Left ventricle myocardium superior (tissue), 1 donor: ENCODE measurements at places on chromosomes 16 and 17. TPM values are rescaled to one million over a fixed set of nuclear protein-coding genes. Genes with fewer than 3 reads are reported as not detected.
A peak's percentile ranks its signal among the peaks of the same experiment; 100 is the strongest.

DNA sequence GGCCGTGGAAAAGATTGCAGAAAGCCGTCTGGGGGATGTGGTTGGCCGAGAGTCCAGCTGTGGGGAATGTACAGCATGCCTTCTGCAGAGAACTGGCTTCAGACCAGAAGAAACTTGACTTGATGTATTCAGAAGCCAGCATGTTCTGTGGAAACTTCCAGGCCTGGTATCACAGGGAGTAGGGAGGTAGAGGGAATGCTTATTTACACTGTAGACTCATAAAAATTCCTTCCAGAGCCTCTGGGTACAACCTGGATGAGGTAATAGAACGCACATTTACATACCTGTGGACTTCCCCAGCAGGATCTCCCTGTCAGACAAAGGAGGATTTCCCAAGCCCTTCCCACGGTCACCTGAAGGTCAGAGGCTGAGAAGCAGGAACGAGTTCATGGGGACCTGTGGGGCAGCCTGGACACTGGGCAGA lies 11.8 kb upstream of the GAS7 start:
- no peak for DNase-seq

DNA sequence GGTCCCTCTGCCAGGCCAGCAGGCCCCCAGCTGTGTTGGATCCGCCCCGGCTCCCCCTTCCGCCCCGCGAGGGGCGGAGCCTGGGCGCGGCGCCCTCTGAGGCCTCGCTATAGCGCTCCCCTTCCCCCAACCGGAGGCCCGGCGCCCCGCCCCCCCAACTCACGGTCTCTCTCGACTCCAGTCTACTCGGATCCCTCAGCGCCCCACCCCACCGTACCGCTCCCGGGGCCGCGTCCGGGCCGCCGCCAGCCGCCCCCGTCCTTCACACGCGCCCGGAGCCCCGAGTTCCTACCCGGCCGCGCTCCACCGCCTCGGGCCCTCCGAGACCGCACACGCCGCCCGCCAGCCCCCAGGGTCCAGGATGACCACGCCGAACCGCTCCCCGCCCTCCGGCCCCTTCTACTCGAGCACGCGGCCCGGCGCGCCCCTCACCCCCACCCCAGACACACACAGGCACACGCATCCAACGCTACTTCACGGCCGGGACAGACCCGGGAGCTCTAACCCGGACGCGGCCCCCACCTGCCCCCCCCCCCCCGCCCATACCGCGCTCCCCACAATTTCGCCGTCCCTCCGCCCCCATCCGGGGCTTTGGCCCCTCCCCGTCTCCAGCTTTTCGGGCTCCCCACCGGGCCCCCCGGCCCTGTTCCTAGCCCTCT lies 1.4 kb downstream of the PHF23 start:
- peak; percentile 90 for DNase-seq

GRCh38 chr17:10380631-10381408 lies 8.0 kb upstream of the MYH13 start:
- DNase-seq: no peak

The CCL13 gene
- 0.82 TPM for total RNA-seq

DNA sequence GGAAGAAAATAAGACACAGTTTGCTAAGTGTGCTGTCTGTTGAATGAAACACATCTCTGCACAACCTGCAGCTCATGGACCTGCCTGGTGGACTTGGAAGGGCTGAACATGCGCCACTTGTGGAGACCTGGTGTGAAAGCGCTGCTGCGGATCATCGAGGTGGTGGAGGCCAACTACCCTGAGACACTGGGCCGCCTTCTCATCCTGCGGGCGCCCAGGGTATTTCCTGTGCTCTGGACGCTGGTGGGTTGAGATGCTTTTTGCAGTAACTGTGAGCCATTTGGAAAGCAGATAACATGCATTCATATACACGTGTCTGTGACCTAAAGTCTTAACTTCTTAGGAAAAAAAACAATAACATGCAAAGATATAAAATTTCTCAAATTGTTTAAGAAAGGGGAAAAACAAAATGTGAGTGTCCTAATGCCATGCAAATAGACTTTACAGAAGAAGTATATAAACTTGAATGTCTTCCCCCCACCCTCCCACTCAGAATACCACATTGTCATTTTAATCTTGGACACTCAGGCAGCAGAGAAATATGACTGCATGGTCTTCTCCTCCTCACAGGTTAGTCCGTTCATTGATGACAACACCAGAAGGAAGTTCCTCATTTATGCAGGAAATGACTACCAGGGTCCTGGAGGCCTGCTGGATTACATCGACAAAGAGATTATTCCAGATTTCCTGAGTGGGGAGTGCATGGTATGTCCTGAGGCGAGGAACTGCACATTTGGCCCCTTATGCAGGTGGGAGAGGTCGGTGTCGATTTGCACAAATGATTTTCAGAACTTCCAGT lies 65.6 kb downstream of the SEC14L1 start:
- DNase-seq: no peak

DNA sequence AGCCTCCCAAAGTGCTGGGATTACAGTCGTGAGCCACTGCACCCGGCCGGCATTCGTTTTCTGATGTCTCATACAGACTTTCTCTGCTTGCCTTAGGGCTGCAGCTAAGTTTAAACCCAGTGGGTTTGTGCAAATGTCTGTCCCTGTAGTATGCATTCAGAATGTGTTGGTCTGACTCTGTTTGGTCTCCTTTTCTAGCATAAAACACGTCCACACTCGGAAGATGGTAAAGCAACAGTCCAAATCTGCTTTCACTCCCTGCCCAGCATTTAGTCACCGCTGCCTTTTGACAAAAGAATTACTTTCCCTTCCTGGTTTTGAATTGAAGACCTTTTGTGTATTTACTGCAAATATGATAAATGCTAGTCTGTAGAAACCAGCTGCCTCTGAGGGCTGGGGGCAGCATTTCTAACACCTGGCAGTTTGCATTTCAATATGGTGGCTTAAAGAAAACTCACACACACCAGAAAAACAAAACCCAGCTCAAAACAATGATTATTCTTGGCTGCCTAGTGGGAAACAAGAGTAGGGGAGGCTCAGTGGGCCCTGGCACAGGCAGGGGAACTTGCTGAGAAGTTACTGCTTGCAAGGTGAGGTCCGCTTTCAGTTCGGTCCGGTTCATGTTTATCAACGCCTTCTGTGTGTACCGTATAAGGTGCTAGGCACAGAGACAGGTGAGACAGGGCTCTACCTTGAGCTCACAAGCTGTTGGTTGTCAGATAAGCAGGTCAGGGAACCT lies 56.9 kb downstream of the MSI2 start:
- no peak for DNase-seq

- DNase-seq: no peak
These were observed 45.9 kb downstream of the CDH13 start for GRCh38 chr16:82672676-82673075.

- no peak for DNase-seq
These were observed 4.5 kb upstream of the BANP start for GRCh38 chr16:87946596-87947347.

GRCh38 chr16:77786186-77786847 lies 2.0 kb upstream of the VAT1L start:
- DNase-seq: no peak

DNA sequence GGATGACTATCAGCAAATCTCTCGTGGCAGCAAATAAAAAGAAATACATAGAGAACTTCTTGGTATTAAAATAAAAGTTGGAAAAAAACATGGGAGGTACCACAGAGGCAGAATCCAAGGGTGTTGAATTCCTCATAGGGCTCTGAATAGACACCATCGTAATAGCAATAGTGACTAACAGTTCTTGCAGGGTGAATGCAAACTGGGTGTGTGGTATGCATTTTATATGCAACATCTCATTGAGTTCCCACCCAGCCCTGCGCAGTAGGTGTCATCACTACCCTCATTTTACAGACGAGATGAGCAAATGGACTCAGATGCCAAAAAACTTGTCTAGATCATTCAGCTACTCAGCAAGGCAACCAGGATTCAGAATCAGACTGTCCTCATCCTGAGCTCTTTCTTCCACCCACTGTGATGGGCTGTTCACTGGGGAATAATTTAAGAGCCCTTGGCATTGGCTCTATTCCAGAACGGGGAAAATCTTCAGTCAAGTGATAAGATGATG lies 354.6 kb upstream of the CDH11 start:
- no peak for DNase-seq

The INCA1 gene
- total RNA-seq: 3.2 TPM

The SP2 gene
- 14.1 TPM for total RNA-seq

DNA sequence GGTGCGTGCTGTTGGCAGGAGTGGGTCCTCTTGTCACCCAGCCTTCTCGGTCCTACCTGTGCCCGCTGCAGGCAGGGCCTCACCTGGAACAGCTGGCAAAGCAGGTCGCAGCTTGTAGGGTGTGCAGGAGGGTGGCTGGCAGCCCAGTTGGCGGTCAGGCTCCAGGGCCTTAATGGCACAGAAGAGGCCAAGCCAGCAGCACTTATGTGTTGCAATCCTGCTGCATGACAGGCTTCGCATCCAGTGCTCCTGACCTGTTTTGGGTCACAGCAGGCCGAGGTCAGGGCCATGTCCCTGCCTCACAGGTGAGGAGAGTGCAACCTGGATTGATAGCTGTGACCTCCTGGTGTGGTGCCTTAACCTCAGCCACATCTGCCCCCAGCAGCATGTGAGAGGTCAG lies 31.9 kb downstream of the ZC3H18 start:
- no peak for DNase-seq

The LDHD gene
- 83.3 TPM for total RNA-seq
